ENCODE measurements at places on chromosomes 13 and 19.
A peak's percentile ranks its signal among the peaks of the same experiment; 100 is the strongest.

DNA sequence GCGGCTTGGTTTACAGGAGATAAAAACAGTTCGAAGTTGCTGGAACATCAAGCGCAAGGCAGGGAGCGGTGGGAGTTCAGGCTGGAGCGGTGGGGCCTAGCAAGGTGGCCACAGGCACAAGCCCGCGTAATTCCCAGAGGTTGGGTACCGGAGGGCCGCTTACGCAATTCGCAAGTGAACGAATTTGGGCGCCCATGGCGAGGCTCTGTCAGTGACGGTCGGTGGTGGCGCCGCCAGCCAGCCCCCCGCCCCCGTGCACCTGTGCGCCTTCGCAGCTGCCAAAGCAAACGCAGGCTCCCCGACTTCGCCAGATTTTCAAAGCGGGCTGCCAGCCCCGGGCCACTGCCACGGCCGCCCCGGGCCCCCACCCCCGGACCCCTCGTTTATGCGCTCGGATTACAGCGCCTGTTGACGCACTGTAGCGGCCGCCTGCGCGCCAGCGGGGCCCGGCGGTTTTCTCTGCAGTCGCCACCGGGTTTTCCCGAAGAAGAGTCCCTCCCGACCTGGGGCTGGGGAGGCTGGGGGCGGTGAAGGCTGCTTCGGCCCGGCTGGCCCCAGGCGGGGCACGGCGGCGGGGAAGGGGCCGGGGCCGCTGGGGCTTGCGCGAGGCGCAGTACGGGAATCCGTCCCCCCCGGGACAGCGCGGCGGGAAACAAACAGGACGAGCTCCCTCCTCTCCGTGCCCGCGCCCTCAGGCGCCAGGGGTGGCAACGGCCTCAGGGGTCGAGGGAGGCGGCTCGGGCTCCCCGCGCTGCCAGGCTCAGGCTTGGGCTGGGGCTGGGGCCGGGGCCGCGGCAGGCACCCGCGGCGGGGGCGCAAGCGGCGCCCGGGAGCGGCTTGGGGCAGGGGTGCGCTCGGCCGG lies 709 bp downstream of the N4BP2L1 start:
- no peak for DNase-seq

DNA sequence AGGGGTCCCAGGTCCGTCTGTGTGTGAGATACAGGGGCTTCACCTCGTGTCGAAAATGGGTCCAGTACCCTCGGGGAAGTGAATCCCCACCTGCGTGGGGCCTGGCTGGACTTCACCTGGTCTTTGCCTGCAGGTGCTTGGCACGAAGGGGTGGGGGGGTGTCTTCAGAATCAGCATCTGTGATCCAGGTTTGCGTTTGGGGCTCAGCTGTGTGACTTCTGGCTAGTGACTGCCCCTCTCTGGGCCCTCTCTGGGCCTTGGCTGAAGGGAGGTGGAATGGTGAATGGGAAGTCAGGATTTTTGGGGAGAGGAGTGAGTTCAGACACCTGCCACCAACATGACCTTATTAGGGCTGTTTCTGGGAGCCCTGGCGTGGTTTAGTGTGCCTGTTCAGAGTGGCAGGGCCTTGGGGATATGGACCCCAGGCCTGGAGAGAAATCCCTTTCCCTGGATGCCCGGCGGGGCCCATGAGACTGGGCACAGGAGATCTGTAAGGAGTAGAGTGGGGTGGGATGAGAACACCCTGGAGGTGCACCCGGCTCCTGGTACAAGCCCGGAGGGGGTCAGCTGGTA lies 2.7 kb downstream of the CELF5 start:
- no peak for DNase-seq

- no peak for DNase-seq
Measured at GRCh38 chr13:103022336-103022735, 43.9 kb downstream of the SLC10A2 start.

- peak; percentile 56 for DNase-seq
Measured at GRCh38 chr13:37490176-37490779, 108.3 kb downstream of the POSTN start.

GRCh38 chr19:29337029-29337428 lies 124.1 kb upstream of the UQCRFS1 start:
- DNase-seq, result no peak

GRCh38 chr13:19764237-19764636 lies 18.5 kb downstream of the PSPC1 start:
- DNase-seq, result no peak

- DNase-seq, result no peak
Measured at GRCh38 chr13:110211046-110211445, 95.9 kb downstream of the COL4A1 start.

GRCh38 chr19:3065675-3066357 lies 3.5 kb upstream of the TLE5 start:
- DNase-seq, result no peak

GRCh38 chr19:50739132-50739913 lies 16.2 kb downstream of the CLEC11A start:
- DNase-seq, result no peak

DNA sequence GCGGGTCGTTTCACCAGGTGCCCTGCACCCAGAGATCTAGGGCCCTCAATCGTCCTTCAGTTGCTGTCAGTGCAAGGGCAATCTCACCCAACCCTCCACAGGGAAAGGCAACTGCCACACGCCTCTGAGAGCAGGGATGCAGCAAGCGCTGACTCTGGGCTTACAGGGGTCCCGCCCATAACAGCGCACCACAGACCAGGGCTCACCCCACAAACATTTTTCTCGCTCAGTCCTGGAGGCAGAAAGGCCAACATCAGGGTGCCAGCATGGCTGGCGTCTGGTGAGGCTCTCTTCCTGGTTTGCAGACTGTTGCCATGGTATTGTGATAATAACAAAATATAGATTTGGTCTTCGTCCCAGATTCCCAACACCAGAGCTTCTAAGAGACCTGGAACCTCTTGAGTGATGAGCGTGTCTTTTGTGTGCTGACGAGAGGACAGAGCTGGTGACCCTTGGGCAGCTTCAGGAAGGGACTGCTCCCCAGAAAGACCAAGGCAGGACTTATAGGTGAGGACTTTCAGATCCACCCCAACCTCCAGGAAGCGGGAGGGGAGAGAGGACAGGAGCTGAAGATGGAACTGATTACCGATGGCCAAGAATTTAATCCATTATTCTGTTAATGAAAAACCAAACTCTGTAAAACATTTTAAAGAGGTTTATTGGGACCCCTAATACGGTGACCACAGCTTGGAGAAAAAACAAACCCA lies 51.3 kb downstream of the C13orf46 start:
- DNase-seq, result no peak

DNA sequence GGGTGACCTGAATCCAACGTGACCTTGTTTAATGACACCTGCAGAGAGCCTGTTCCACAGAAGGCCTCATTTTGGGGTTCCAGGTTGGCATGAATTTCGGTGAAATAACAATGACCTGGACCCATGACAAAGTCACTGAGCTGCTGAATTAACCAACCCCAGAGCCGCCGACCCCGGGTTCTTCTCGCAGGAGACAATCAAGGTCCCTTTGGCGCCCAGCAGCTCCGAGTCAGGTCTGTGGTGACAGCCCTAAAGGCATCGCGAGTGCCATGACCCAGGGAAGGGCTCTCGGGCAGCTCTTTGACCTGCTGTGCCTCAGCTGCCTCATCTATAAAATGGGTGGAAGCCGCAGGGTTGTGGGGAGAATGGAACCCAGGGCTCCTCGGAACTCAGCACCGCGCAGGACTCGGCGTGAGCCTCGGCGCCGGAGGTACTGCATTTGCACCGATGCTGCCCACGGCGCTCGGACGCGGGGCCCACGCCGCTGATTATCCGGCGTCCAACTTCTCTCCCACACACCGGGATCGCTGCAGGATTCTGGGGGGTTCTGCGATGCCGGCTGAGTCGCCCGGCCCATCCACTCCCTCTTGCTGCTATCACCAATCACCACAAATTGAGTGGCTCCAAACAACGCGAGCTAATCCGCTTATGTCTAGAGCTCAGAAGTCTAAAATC lies 5.7 kb downstream of the SHC2 start:
- no peak for DNase-seq

- DNase-seq, result no peak
Measured at GRCh38 chr19:45355910-45356309, 14.5 kb downstream of the ERCC2 start.

DNA sequence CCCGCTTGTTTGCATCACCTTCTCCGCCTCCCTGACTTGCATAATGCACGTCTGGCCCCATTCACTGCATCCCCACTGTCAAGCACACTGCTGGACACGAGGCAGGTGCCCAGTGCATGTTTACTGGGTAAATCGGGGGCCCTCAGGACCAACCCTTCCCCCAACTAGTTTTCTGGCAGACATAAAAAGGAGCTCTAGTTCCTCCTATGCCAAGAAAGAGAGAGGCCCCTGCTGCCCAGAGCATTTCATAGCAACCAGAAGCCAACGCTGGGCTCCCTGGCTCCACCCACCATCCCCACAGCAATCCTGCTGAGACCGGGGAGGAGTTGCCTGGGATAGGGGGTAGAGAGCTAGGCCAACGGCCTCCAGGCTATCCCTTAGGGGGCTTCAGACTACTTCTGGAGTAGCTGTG lies 23.2 kb downstream of the ANKRD27 start:
- no peak for DNase-seq

- DNase-seq, result no peak
Measured at GRCh38 chr13:109154146-109154545, 524.7 kb downstream of the MYO16 start.

DNA sequence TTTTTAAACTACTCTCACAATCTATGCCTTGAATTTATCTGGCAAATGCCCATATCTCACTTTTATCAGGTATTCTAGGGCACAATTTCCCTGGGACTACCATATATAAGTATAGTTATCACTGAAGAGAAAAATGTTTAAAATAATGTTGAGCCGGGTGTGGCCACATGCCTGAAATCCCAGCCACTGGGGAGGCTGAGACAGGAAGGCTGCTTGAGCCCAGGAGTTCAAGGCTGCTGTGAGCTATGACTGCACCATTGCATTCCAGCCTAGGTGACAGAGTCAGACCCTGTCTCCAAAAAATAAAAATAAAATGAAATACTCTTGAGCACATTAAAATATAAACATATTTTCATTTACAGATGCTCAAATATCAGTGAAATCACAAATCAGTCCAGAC lies 4.1 kb downstream of the KATNAL1 start:
- DNase-seq, result peak; percentile 55

- DNase-seq, result no peak
Measured at GRCh38 chr19:5152013-5152763, 183.3 kb downstream of the KDM4B start.

DNA sequence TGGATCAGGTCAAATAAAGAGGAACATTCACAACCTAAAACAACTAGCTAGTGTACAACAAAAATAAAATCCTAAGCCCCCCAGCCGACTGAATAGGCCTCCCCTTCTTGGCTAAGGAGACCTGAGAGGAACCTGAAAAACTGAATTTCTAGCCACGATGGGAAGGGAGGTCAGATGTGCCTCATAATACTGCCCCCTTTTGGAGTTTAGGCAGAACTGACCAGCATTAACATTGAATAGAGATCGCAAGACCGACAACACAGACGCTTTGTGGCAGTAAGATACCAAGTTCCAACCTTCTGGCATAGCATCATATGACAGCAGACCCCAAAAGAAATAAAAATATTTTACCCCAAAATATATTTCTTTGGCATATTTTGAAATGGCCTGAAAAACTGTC lies 15.9 kb downstream of the CBY2 start:
- DNase-seq, result peak; percentile 11
